Heart right ventricle (tissue), 16 donors: ENCODE measurements at places on chromosomes 3 and 15. TPM values are rescaled to one million over a fixed set of nuclear protein-coding genes. Genes with fewer than 3 reads are reported as not detected.

DNA sequence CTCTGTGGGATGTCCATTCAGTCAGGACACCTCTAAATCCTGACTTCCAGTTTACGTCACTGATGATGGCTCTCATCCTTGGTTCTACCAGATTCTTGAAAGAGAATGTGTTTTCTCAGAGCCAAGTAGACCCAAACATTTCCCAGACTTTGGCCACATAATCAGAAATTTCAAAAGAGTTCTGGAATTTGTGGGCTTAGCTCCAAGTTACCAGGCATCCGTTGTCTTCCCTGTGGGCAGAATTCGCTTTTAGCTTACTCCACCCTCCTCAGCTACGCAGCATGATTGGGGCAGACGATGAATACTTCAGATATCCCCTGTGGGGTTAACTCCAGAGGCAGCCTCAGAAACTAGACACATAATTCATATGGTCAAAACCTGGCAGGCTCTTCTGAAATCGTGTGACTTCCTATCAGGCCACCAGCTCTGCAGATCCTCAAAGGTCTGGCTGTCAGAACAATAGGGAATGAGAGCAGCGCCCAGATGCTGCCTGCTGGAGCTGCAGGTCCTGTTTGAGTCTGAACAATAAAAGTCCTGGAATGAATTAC, 30.6 kb downstream of the CRTC3 start:
- DNase-seq: peak; percentile 48

DNA sequence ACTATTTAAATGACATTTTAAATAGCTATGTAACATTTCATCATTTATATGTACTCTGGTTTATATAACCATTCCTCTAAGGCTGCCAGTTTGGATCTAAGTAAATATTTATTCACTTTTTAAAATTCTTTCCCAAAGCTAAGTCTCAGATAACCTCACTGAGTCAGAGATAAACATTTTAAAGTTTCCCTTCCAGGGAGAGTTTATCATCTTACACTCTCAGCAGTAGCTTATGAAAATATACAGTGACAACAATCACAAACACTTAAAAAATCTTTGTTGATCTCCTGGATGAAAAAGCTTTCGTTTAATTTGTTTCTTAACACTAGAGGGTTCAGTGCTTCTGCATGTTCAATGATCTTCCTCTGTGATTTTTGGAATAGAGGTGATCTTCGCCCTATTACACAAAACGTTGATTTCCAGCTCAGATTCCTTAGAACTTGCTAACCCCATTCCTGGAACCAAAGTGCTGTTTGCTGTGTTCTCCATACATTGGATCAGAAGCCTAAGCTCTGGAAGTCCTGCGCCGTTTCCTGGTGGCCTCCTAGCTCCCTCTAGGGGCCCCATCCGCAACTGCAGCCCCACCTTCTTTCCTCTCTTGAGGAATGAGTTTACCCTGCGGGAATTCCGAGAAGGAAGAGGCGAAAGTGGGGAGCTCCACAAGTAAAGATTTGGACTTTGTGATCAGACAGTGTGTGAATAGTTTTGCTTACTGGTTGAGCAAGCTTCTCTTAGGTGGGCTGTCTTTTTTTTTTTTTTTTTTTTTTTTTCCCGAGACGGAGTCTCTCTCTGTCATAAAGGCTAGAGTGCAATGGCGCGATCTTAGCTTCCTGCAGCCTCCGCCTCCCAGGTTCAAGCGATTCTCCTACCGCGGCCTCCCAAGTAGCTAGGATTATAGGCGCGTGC, 29.3 kb upstream of the SACM1L start:
- DNase-seq: peak; percentile 75

DNA sequence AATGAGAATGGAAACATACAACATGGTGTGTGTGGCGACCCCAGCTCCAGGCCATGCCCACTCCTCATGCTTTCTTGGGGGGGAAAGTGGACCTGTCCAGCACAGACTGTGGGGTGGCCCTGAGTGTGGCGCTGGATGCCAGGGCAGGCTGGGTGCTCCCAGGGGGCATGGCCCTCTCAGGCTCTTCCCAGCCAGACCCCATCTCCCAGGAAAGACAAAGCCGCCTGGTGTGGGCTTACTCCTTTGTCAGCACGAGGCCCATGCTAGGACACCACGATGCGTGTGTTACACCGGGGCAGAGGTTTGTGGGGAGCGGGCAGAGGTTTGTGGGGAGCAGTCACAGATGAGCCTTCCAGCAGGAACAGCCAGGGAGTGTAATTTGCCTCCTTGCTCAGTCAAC, 68.5 kb downstream of the ABTB1 start:
- no peak for DNase-seq

DNA sequence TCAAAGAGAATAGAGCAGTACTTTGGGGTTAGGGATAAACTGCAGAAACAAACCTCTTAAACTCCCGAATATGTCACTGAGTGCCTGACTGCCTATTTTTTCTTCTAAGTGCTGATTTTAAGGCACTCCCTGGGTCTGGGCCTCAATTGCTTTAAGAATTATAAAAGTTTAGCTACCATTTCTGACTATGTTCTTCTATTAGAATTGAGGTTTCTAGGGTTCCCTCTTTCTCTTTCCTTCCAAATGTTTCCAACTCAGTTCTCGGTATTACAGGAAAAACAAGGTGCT, 28.9 kb downstream of the PLS1 start:
- DNase-seq: no peak

- DNase-seq: no peak
Observed at GRCh38 chr3:30548600-30548999, 57.8 kb upstream of the TGFBR2 start.

DNA sequence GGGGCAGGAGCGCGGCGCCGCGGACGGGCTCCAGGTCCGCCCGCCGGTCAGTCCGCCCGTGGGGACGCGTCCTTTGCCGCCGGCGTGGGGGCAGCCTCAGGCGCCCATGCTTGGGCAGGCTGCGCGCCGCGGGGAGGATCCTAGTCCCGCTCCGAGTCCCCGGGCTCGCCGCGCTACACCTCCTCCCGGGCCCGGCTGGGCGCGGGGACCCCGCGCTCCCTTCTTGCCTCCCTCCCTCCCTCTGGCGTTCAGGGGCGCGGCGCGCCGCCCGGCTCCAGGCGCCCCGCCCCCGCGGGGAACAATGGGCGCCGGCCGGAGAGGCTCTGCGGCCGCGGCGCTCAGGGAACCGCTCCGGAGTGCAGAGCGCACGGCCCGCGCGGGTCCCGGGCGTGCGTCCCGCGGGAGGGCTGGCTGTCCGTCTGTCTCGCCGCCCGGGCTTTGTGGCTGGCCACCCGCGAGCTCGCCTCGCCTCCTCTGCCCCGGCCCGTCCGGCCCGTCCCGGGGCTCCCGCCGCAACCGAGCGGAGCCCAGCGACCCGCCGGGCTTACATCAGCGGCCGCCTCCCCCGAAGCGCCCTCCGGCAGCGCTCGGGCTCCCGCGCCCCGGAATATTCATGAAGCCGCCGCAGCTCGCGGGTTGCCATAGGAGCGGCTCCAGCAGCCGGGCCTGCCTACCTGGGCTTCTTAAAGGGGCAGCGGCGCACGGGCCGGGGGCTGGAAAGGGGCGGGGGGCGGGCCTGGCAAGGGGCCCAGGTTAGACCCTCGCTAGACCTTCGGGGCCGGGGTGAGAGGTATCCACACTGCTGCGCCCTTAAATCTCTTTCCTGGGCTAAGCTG, at the start of gene HCN4:
Gene HCN4, minus strand, starts transcription at position 658 of the 836 bp plus-strand sequence. CDS start 688 bp downstream, outside the sequence.
- DNase-seq: no peak

DNA sequence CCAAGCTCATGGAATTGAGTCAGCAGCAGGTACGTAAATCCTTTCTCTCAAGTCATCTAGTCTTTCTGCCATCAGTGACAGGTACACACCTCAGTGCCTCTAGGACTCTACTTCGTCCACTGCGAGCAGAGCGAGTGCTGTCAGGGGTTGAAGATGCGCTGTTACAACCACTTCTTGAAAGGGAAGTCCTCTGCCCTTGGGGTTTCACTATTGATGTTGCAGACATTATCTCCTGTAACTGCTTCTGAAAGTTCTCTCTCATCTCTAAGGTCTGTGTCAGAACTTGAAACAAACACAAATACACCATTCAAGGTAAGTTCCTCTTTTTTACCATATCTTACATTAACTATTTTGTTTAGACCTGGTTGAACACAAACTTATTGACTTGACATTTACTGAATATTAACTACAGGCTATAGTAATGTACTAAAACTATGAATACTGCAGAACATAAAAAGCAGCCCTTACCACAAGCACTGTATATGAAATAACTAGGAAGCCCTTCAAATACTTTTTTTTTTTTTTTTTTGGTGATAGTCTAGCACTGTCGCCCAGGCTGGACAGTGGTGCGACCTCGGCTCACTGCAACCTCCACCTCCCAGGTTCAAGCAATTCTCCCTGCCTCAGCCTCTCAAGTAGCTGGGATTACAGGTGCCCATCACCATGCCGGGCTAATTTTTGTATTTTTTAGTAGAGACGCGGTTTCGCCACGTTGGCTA, 41.5 kb downstream of the TOPBP1 start:
- no peak for DNase-seq

- no peak for DNase-seq
Observed at GRCh38 chr3:148757238-148758215, 59.8 kb downstream of the AGTR1 start.

GRCh38 chr3:17852217-17852616, 109.8 kb upstream of the TBC1D5 start:
- no peak for DNase-seq

DNA sequence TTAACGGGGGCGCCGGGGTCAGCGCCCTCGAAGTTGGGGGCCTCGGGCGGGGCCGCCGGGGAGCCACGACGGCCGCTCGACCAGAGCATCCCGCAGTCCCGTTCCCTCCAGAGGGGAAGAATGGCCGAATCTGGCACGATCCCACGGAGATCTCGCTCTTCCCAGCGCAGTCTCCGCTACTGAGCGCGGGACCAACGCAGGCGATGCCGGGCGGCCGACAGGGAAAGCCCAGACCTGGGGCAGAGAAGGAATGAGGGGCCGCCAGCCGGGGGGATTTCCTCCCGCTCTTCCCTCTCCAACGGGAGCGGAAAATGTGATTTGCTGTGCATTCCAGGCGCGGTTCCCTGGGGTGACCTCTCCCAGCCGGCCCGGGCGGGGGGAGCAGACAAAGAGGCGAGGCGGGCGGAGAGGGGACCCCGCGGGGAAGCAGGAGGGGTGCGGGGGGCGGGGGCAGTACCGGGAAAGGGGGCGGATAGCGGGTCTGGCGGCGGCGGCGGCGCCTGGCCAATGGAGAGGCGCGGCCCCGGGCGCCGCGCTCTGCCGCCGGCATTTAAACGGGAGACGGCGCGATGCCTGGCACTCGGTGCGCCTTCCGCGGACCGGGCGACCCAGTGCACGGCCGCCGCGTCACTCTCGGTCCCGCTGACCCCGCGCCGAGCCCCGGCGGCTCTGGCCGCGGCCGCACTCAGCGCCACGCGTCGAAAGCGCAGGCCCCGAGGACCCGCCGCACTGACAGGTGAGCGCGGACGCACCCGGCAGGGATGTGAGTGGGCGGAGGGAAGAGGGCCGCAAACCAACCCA, at the start of gene GREM1:
Gene GREM1, plus strand, starts transcription at position 579 of the 801 bp plus-strand sequence. CDS start 12,687 bp downstream, outside the sequence.
- no peak for DNase-seq

DNA sequence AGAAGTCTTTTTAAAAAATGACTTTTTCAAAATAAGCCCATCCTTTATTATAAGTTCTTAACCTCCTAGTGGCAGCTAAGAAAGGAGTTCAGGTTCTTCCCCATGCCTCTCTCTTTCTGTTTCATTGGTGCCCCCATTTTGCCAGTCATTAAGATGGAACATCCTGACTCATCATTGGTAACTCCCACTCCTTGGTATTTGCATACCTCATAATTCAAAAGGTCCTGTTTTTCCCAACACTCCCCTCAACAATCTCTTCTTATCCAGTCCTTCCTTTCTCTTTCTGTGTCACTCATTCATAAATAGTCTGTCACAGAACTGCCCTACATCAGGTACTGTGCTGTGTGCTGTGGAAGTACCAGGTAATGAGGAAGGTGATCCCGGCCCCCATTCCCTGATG, 394.0 kb downstream of the FOXP1 start:
- DNase-seq: no peak

The SPATA12 gene
- not detected for polyA plus RNA-seq

The RETNLB gene
- polyA plus RNA-seq: not detected

The ZPLD1 gene
- polyA plus RNA-seq: not detected

The KY gene
- 0.46 TPM for polyA plus RNA-seq

The LCTL gene
- polyA plus RNA-seq: not detected

The SLC24A5 gene
- polyA plus RNA-seq: not detected

The TM4SF1 gene
- polyA plus RNA-seq: 132 TPM
